Esophagus squamous epithelium (tissue), 5 donors: ENCODE measurements at places on chromosomes 3 and 15.

- no peak for DNase-seq
These were observed 14.9 kb downstream of the ZBTB47 start for GRCh38 chr3:42668413-42668760.

DNA sequence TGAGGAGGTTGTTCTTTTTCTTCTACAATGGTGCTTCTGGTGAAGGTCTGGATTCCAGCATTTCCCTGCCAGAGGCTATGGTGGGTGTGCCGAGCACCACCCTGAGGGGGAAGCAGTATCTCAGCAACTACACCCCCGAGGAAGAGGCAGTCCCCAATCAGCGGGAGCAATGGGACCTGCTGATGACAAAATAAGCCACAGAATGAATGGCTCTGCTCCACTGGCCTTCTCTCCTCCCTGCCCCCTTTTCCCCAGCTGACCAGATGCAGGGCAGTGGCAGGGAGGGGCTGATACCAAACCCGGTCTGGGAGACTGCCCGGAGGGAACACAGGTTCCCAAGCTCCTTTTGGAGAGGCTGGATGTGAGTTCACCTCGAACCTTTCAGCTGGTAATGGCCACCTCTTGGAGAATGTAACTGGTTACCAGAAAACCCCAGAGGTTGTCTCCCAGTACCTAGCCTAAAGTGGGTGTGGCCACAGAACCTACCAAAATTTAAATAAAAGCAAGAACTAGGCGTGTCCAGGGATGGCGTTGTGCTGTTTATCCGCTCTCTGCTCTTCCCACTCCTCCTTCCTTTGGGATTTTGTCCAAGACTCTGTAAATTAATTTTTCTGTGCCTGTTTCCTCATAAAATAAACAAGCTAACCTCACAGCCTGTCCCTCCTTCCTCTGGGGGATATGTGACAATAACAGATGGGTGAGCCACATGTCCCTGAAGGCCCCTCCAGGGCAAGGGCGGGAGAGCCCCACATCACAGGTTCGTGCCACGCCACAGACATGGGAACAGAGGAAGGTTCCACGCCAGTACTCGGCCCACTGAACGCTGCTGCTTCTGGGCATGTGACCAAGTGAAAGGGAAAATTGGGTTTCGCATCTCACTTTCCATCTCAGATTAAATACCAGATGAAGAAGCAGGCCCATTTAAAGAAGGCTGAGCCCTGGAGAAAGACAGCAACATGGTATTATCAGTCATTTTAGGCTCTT lies 35.1 kb upstream of the SPTBN5 start:
- no peak for DNase-seq

GRCh38 chr15:59329570-59330350 lies 42.9 kb downstream of the MYO1E start:
- DNase-seq: no peak

DNA sequence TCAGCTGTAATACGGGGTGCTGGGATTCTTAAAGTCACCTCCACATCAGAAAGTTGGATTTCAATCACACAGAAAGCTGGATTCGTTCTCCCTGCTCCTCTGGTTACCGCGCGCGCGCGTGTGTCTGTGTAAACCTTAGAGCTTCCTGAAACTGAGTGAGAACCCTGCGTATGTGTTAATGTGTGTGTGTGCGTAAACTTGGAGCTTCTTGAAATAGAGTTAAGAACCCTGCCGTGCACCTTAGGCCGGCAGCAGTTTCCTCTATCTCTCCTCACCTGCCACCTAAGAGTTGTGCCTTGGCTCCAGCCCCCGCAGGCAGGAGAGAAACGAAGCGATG lies 531 bp downstream of the LZTFL1 start:
- no peak for DNase-seq

DNA sequence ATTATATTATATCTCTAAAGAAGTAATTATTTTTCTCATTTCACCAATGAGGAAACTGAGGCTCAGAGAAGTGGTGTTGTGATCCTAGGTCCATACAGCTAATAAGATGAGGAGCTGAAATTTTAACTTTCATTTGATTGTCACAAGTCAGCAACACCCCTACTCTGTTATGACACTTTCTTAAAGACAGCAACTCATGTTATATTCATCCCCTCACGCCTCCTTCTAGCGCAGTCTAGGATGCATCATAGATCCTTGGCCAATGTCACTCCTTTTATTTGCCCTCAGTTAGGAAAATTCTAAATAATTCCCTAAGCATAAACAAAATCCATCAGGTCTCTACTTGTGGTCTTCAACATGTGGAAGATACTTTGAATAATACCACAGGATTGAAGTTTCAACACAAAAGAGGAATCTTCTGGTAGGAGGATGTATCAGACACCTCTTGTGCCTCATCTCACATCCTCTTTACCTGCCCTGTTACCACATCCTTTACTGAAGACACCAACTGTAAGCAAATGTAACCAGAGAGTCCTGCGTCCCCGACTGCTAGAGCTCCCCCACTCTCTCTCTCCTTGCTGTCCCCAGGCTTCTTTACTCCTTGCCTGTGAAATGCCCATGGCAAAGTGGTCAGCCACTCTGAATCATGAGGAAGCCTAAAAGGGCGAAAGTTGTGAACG lies 53.7 kb downstream of the TRIM42 start:
- no peak for DNase-seq

DNA sequence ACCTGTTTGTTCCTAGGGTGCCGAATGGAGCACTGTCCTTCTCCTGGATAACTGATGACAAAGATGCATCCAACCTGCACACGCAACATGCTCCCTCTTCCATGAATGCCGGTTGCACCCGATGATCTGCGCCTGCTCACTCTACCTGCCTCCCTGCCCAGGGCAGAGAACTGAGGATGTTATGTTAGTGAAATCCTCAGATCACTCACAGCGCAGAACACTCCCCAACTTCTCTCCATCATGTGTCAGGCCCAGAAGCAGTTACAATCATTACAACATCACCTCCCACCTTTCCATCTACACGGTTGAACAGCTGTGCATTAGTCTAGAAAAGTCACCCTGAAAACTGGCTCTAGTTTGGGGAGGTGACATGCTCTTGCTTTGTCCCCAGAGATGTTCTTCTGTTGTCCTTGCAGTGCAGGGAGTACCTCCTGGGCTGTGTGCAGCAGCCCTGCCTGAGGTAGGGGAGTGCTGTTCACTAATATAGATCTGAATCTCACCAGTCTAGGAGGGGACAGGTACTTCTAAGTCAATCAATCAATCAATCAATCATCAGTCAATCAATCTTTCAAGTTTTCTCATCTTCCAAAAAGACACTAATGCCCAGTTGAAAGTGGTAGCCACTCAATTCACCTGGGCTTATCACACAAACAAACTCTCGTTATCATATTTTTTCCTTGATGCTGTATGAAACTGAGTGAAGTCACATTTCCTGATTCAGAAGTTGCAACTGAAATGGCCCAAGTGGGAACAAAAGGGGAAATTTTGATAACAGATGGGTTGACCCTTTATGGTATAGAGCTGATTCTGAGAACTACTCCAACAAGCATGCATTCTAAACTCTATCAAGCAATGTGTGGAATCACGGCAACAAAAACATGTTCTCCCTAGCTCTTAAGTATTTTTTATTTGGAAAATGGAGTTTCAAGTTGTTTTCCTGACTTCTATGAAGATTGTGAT lies 15.4 kb upstream of the ISLR start:
- DNase-seq: no peak

GRCh38 chr3:143824735-143825385 lies 23.4 kb downstream of the SLC9A9 start:
- no peak for DNase-seq

GRCh38 chr3:78115983-78116382 lies 1076.1 kb downstream of the ROBO2 start:
- DNase-seq: no peak

- no peak for DNase-seq
These were observed 302.0 kb downstream of the RYR3 start for GRCh38 chr15:33612721-33613304.

DNA sequence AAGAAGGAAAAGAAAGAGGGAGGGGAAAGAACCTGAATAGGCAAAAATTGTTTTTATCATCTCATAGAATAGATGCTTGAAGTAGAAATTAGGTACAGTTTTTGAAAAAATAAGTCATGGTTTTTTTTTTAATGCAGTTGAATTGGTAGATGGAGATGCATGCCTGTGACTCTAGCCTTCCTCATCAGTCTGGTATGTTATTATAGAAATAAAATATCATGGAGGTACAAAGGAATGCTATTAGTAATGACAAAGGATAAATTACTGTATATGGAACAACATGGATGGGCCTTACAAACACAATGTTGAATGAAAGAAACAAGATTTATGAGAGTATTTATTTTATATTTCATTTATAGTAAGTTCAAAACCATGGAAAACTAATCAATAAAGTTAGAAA lies 162.4 kb upstream of the GALNT15 start:
- DNase-seq: no peak

GRCh38 chr3:119677641-119677934 lies 382 bp upstream of the COX17 start:
- no peak for DNase-seq

DNA sequence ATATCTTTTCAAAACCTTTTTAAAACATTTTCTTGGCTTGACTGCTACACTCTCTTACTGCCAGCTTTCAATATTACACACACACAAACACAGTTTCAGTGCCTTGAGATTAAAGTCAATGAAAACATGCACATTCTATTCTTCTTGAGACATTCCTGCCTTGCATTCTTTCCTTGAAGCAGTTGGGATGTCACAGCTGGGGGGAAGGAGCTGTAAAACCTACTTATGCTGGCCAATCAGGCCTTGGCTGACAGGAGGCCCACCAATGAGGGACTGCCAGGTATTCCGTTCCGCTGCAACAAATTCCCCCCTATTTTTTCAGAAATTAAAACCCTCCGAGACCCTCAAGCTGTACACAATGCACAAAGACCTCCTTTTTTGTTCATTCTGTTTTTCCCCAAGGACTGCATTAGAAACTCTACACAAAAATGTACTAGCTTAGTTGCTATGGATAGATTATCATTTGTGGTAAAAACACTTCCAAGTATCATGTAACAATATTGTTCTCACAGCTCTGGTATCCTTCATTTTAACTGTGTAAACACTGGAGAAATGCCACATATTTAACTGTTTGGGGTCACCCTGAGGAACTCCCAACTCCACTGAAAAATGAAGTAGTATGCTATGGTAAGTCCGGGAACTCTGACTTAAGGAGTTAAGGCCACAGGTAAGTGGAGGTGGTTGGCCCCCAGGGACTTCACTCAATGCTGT lies 18.5 kb downstream of the FSTL1 start:
- no peak for DNase-seq

DNA sequence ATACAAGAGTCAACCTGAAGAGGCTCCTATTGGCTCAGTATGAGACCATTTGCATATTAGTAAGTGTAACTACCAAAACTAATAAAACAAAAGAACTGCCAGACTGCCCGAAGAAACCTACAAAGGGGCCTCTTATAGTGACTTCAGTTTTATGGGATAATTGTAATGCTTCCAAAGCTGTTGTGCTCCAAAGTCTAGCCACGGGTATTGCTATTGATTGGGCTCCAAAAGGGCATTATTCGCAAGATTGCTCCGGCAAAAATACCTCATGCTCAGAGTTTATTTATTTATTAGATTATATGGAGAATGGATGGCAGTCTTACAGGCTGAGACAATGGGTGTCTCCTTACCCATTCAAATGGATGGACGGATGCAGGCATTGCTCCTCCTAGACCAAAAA lies 11.4 kb downstream of the RPL22L1 start:
- no peak for DNase-seq

DNA sequence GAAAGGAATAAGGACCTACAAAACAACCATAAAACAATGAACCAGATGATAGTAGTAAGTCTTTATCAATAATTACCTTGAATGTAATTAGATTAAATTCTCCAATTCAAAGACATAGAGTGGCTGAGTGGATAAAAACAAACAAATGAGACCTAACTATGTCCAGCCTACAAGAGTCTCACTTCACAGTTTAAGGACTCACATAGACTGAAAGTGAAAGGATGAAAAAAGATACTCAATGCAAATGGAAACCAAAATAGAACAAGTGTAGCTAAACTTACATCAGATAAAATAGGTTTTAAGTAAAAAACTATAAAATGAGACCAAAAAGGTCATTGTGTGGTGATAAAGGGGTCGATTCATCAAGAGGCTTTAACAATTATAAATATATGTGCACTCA lies 21.9 kb upstream of the NR1I2 start:
- DNase-seq: no peak

DNA sequence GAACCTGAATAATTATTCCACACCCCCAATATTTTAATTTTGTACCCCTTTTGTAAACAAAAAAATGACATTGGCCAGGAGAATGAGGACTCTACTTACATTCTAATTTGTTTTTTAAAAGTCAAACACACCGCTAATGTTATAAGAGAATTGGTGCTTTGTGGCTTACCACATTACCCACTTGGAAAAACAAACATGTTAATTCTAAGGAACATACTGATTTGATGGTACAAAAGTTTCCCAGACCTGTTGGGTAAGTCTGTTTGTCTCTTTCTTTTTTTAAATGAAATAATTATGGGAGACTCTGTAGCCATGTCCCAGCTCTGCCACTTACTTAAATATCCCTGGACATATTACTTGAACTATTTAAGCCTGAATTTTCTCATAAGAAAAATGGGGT lies 352.5 kb upstream of the C2CD4B start:
- no peak for DNase-seq
